Fibroblast of skin of left biceps (primary cell): ENCODE measurements at places on chromosomes 3 and 15.
A peak's percentile ranks its signal among the peaks of the same experiment; 100 is the strongest.

- no peak for DNase-seq
These were observed 351.6 kb downstream of the NSUN3 start for GRCh38 chr3:94414418-94414817.

GRCh38 chr3:26915208-26915607, 292.6 kb downstream of the LRRC3B start:
- DNase-seq: no peak

- DNase-seq: no peak
These were observed 115.7 kb upstream of the TSPAN3 start for GRCh38 chr15:77186594-77187011.

GRCh38 chr15:68997050-68997449, 17.4 kb upstream of the NOX5 start:
- no peak for DNase-seq

GRCh38 chr3:177484926-177485325, 287.6 kb upstream of the TBL1XR1 start:
- no peak for DNase-seq

DNA sequence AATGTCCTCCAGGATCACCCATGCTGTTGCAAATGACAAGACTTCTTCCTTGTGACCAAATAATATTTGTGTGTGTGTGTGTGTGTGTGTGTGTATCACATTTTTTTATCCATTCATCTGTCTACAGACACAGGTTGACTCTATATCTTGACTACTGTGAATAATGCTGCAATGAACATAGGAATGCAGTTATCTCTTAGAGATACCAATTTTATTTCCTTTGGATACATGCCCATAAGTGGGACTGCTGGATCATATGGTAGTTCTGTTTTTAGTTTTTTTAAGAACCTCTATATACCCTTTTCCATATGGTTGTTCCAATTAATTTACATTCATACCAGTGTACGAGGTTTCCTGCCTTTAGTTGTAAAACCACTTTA, 41.7 kb downstream of the GPR176 start:
- DNase-seq: peak; percentile 54

DNA sequence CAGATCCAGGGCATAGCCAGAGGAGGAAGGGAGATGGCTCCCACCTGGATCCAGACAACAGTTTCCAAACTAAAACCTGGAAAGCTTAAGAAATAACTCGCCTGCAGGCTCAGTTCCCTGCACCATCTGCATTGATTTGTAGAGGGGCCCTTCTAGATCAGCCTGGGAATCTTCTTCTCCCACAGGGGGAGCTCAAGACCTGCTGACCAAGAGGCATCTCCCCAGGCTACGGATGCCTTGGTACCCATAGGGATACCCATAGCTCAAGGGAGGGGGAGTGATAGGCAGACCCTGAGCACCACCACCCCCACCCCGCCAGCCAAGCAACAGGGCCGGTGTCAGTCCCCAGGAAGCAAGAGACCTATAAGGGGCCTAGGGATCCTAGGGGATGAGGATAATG, 28.0 kb upstream of the DCLK3 start:
- DNase-seq: no peak

DNA sequence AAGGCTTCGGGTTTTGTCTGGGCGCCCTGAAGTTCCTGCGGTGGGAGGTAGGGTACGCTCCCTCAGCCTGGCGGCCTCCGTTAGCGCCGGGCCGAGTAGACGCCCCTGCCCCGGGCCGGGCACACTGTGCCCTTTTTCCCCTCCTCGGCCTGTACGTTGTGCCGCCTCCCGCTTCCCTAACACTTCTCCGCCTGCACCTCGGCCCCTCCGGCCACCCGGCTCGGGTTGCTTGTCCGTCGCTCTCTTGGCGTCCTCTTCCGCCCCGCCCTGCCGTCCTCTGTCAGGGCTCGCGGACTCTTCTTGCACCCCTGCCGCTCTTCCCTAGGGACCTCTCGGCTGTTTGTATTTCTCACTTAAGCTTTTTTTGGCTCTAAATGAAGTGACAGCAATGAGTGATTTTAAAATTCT, 384 bp downstream of the KNL1 start:
- no peak for DNase-seq

- no peak for DNase-seq
These were observed 109.2 kb downstream of the MYO5A start for GRCh38 chr15:52419494-52419893.

GRCh38 chr3:185948292-185948691, 10.5 kb upstream of the TRA2B start:
- DNase-seq: no peak

GRCh38 chr3:188874576-188874975, 297.2 kb upstream of the TPRG1 start:
- no peak for DNase-seq

DNA sequence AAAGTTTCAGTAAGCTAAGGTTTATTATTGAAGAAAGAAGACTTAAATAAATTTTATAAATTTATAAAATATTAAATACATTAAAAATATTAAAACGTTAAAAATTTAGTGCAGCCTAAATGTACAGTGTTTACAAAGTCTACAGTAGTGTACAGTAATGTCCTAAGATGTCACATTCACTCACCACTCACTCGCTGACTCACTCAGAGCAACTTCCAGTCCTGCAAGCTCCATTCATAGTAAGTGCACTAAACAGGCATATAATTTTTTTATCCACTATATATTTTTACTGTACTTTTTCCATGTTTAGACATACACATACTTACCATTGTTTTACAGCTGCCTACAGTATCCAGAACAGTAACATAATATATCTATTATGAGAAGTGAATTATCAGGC, 51.5 kb downstream of the TJP1 start:
- DNase-seq: no peak

DNA sequence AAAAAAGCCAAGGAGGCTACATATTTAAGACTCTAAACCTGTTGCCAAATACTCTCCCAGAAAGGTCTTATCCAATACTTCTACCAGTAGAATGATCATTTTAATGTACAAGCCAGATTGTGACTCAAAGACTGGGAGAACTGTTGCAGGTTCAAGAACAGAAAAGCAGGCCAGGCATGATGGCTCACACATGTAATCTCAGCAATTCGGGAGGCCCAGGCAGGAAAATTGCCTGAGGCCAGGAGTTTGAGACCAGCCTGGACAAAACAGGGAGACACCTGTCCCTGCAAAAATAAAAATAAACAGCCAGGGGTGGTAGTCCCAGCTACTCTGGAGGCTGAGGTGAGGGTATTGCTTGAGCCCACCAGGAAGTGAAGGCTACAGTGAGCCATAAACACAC, 17.8 kb upstream of the THUMPD3 start:
- no peak for DNase-seq

DNA sequence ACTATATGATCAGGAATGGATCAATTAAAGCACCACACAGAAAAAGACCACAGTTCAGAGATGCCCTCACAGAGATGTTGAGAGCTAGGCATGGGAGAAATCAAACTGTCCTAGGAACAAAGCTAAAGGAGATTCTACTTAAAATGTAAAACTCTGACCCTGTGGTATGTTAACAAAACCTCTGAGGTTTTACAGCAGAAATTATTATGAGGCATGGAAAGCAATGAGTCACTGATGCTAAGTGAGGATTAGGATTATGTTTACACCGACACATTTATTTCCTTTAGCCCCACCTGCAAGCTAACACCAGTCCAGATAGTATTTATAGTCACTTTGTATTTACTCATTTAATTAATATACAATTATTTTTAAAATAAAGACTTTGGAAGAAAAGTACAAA, 1242.2 kb downstream of the OTOL1 start:
- DNase-seq: no peak

DNA sequence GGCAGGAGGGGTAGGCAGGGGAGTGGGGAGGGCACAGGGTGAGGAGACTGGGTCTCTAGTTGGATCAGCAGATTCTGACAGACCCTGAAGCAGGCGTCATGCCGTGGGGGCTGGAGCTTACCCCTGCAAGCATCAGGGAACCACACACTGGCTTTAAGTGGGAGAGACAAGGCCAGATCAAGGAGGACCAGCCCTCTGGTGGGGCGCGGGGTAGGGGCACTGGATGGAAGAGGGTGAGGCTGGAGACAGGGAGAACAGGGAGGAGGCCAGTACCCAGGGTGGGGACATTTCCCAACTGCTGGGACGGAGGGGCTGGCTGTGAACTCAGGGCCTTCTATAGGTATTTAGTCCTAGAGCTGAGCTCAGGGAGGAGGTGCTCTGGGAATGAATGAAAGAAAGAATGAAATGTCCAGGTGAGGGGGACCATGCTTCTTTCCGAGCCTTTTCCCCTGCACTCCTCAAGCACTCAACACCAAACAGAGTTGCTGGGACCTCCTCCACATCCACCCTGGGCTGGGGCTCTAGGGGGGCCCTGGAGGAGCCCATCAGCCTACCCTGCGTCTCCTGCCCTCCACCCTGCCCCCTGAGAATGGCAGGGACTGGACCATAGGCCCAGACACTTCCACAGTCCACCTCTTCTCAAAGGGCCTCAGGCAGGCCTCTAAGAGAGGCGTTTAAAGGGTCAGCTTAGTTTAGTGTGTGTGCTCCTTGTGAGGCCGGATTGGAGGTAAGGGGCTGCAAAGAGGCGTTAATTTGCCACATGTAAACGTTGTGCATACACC, 49.0 kb upstream of the FGD5 start:
- DNase-seq: no peak

DNA sequence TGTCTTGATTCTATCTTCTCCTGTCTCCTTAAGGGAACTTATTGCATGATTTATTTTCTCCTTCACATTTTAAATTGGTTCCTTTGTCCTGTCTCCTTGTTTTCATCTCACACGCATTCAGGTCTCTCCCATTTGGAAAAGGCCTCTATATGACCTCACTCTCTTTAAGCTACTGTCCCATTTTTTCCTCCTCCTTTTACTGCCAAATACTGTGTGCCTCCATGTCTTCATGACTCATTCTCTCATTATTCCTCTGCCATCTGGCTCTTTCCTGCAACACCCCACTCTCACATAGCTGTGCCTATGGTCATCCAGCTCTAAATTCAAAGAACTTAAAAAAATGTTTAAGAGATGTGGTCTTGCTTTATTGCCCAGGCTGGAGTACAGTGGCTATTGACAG, 48.0 kb downstream of the TYRO3 start:
- DNase-seq: peak; percentile 74

- no peak for DNase-seq
These were observed 96.2 kb downstream of the IGF1R start for GRCh38 chr15:98744506-98744905.

DNA sequence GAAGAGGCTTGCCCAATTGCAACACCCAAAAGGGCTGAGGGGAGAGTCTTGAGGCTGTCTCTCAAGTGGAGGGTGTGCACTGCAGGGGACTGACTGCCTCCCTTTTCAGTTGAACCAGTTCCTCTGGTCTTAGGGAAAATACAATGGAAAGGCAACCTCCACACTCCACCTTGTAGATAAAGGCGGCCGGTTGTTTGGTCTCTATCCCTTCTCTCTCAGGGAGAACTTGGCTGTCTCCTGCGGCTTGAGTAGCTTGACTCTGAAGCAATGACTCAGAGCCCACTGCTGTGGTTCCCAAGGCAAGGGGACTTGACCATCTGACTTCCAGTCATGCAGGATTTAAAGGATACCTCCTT, 143.2 kb upstream of the UMPS start:
- no peak for DNase-seq

DNA sequence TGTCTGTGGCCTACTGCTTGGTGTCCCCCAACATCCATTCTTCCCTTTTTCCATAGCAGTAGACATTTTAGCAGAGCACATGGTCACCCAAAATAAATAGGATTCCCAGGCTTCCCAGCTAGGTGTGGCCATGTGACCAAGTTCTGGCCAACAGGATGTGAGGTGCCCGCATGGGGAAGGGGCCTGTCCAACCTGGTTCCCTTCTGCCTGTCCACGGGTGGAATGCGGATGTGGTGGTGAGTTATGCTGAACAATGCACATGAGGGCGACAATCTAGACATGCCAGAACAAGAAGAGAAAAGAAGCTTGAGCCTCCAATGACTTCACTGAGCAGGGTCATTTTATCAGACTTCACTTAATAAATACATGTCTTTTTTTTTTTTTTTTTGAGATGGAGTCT, 77.6 kb upstream of the DLG1 start:
- no peak for DNase-seq

GRCh38 chr15:52658955-52659354, 20.2 kb downstream of the ATOSA start:
- DNase-seq: no peak

DNA sequence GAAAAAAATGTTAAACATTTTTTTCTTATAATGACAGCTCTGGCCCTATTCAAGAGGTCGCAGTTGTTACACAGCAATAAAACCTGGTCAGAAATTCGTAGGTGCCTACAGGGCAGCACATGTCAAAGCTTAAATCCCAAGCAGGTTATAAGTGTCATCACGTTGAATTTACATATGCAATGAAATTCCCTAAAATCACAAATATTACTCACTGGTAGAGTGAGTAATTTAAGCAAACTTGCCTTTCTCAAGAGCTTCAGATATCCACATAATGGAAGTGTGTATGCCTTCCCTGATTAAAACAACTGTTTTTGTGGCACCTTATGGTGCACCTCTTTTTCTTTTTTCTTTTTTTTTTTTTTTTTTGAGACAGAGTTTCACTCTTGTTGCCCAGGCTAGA, 90.7 kb upstream of the FNDC3B start:
- no peak for DNase-seq
